ENCODE measurements at places on chromosomes 3 and 15. TPM values are rescaled to one million over a fixed set of nuclear protein-coding genes. Genes with fewer than 3 reads are reported as not detected.
A peak's percentile ranks its signal among the peaks of the same experiment; 100 is the strongest.

Gene TMEM158
- total RNA-seq, result 5.2 TPM

Gene PHLDB2
- 9.1 TPM for total RNA-seq

Gene TJP1
- total RNA-seq, result 82.0 TPM

Gene TRAK1
- 53.9 TPM for total RNA-seq

Gene XYLB
- 12.0 TPM for total RNA-seq

Gene ZNF774
- 6.1 TPM for total RNA-seq

Gene ARHGEF26
- total RNA-seq, result 10.1 TPM

Gene ARL13B
- 13.0 TPM for total RNA-seq

Gene ARF4
- total RNA-seq, result 81.6 TPM

- no peak for DNase-seq
These were observed 153.5 kb upstream of the LPP start for GRCh38 chr3:188000361-188000861.

GRCh38 chr15:42723068-42723467, 13.9 kb downstream of the CDAN1 start:
- no peak for DNase-seq

DNA sequence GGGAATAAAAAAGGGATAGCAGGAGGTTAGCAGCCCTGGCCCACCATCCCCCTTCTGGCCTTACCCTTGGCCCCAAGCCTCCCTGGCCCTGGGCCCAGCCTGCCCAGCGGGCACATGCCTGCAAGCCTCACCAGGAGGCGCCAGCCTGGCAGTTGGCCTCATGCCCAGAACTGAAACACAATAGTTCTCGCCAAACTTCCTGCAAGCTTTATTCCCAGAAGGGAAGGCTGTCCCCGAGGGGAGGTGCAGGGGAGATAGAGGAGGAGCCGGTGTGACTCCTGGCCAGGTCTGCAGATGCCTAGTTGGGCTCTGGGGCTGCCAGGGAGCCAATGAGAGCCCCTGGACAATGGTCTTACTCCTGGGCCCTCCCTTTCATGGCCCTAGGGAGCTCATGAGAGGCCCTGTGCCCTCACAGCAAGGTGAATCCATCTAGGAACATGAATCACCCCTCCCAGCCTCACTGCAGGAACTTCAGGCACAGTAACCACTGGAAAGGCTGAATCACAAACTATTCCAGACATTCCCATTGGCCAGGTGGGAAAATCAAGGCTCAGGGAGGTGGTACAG, 4.0 kb downstream of the CCDC33 start:
- DNase-seq, result peak; percentile 46

DNA sequence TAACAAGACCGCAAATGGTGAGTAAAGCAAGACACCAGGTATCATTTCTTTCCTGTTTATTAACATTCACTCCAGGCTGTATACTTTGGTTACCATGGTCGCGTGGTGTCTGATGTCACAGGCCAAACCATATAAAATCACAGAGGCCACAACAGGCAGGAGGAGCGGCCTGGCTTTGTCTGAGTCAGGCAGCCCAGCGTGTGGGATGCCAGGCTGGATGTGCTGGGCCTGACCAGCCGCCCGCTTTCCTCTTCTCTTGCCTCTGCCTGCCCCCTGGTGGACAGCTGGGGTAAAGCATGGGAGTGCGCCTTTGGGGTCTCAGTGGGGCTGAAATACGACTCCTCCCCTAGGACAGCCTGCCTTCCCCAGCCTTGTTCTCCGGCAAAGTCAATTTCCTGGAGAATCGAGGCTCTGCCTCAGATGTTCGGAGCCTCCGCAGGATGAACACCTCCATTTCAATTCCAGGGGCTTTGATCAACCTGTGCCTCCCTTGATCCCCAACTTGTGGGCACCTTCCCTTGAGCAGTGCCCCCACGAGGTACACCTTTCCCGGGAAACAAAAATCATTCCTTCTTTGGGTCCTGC, 78.2 kb downstream of the CCNL1 start:
- peak; percentile 87 for DNase-seq

- DNase-seq, result no peak
These were observed 280.1 kb downstream of the SV2B start for GRCh38 chr15:91380114-91380513.

GRCh38 chr15:66860844-66861243, 158.8 kb downstream of the SMAD6 start:
- no peak for DNase-seq

- no peak for DNase-seq
These were observed 176.9 kb downstream of the STAC start for GRCh38 chr3:36557021-36557707.

- DNase-seq, result no peak
These were observed 17.1 kb downstream of the BLOC1S6 start for GRCh38 chr15:45604326-45604725.

- DNase-seq, result no peak
These were observed 60.1 kb downstream of the RAD18 start for GRCh38 chr3:8903191-8903590.

DNA sequence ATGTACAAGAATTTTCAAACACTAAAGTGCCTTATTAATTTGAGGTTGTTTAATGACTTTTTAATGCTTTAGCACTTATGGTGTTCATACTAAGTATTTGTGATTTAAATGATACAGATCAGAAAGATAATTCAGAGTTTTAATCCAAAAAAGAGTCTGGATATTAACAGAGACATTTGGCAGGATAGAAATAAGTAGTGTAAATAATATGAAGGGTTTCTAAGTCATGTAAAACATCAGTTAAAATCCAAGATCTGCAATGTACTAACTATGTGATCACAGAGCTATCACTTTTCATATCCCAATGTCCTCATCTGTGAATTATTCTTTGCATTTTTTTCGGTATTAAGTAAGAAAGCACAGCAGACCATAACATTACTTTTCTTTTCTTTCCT, 62.9 kb downstream of the CD200 start:
- no peak for DNase-seq

DNA sequence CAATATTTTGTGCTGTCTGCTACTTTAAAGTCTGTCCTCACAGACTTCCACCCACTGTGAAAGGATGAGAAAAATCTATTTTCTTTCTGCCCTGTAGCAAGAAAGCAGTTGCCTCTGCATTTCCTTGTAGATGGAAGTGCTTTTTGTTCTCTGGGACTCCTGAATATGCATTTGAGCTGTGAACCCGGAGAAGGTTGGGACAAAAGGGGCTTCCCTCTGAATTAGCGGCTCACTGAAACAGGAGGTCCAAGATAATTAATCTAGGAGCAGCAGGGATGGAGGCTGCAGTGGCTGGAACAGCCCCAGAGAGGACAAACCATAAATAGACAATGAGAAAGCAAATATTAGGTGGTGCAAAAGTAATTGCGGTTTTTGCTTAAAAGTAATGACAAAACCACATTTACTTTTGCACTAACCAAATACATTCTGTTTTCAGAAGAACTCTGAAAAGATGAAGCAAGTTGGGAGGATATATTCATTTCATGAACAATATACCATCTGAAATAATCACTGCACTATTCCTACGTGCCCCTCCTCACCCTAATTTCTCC, 143.4 kb upstream of the KBTBD8 start:
- DNase-seq, result no peak

GRCh38 chr3:184584464-184584891, 22.9 kb downstream of the EPHB3 start:
- DNase-seq, result no peak

GRCh38 chr3:11558002-11558401, 85.7 kb downstream of the VGLL4 start:
- no peak for DNase-seq

- no peak for DNase-seq
These were observed 76.8 kb downstream of the CSNK1G1 start for GRCh38 chr15:64279131-64279530.
